Ureter (tissue), 1 donor: ENCODE measurements at places on chromosomes 11 and 22. TPM values are rescaled to one million over a fixed set of nuclear protein-coding genes. Genes with fewer than 3 reads are reported as not detected.

Gene FAM83F
- 33.0 TPM for total RNA-seq

Gene NXPE1
- total RNA-seq, result not detected

Gene MRGPRX4
- not detected for total RNA-seq

Gene SYT8
- 159 TPM for total RNA-seq

Gene SMIM38
- 1.1 TPM for total RNA-seq

Gene LRRC74B
- total RNA-seq, result not detected

Gene KLHDC7B
- total RNA-seq, result 1.2 TPM

Gene C22orf31
- not detected for total RNA-seq

Gene ARFGAP3
- 32.8 TPM for total RNA-seq

Gene SLC25A18
- total RNA-seq, result 0.78 TPM

Gene OR8G1
- total RNA-seq, result not detected

Gene PIH1D2
- total RNA-seq, result 3.4 TPM

Gene PRG3
- total RNA-seq, result not detected

Gene USP28
- total RNA-seq, result 28.7 TPM

Gene SLC22A25
- not detected for total RNA-seq

Gene C11orf42
- total RNA-seq, result not detected

Gene GTSE1
- total RNA-seq, result 1.6 TPM

Gene GRAMD1B
- 3.5 TPM for total RNA-seq

Gene C11orf16
- not detected for total RNA-seq

Gene TCN1
- 3.3 TPM for total RNA-seq

Gene PPP1R14B
- total RNA-seq, result 136 TPM

Gene IRAG1
- 75.5 TPM for total RNA-seq

Gene MMP7
- total RNA-seq, result 226 TPM

Gene KCNJ1
- not detected for total RNA-seq

Gene SYVN1
- 76.2 TPM for total RNA-seq

Gene APOL5
- not detected for total RNA-seq

Gene MOGAT2
- total RNA-seq, result 8.2 TPM

Gene OR6T1
- total RNA-seq, result not detected

Gene MMP8
- not detected for total RNA-seq

Gene OR51B4
- total RNA-seq, result 0.42 TPM

Gene VWA5A
- 46.3 TPM for total RNA-seq

Gene OR51E2
- total RNA-seq, result 7.4 TPM

Gene THY1
- 4.5 TPM for total RNA-seq

Gene OR5B21
- not detected for total RNA-seq

Gene TMA7B
- total RNA-seq, result 0.47 TPM

Gene OR8H1
- total RNA-seq, result not detected

Gene AQP11
- total RNA-seq, result 0.34 TPM
